GM04504 (cell line): ENCODE measurements at places on chromosomes 1 and 21.

GRCh38 chr1:47872886-47873285 lies 124.3 kb downstream of the TRABD2B start:
- DNase-seq, result no peak

DNA sequence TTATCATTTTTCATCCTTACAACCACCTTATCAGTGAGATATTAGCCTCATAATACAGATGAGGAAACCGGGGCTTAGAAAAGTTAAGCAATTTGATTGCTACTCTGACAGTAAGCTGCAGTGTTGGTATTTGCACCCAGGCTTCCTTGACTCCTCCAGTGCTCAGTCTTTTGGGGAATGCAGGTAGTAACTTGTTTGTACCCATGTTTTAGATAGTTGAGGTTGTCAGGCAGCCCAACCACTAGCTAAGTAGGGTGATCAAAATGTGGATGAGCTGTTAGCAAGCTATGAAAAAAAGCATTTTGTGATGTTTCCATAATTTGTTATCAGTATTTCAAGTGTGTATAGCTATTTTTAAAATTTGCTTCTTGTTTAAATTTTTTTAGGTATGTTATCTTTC lies 80.8 kb downstream of the SASS6 start:
- DNase-seq, result no peak

- no peak for DNase-seq
Measured at GRCh38 chr1:24765308-24765988, 20.2 kb downstream of the CLIC4 start.

DNA sequence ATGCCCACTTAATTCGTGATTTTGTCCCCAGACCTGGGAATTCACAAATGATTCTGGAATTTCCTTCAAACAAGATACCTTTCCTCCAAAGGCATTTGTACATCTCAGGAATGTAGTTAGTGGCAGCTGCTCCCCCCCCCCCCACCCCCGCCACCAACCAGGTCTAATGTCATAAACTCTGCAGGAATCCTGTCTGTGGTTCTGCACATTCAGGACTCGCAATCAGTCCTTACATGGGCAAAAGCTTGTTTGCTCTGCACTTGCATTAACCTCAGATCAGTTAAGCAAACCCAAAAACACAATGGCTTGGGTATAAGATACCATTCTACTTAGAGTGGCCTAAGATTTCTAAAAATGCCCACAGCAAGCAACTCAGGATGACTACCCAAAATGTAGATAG lies 143.8 kb downstream of the TGFB2 start:
- no peak for DNase-seq

DNA sequence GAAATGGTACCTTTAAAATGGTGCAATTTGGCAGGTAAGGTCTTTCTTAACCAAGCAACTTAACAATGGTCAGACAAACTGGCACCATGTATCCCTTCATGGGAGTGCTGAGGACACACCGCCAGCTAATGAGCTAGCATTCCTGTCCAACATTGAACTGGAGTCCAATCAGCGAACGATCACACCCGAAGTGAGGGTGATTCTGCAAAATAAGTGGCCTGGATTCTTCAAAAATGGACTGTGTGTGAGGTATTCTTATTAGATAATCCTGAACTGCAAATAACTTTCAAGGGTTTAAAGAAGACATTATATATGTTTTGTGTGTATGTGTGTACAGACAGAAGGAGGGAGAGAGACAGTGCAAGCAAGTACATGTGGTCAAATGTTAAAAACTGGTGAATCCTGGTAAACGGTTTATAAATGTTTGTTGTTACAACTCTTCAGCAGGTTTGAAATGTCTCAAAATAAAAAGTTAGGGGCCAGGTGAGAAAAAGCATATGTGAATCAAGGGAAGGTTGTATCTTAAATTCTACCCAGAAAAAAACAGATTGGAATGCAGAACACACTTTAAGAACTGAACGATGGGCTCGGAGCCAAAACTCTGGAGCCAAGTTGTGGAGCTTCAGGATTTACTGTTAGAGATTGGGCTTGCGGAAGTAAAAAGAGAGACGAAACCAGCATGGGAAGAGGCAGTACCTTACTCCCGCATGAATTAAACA lies 20.9 kb downstream of the GADD45A start:
- no peak for DNase-seq

DNA sequence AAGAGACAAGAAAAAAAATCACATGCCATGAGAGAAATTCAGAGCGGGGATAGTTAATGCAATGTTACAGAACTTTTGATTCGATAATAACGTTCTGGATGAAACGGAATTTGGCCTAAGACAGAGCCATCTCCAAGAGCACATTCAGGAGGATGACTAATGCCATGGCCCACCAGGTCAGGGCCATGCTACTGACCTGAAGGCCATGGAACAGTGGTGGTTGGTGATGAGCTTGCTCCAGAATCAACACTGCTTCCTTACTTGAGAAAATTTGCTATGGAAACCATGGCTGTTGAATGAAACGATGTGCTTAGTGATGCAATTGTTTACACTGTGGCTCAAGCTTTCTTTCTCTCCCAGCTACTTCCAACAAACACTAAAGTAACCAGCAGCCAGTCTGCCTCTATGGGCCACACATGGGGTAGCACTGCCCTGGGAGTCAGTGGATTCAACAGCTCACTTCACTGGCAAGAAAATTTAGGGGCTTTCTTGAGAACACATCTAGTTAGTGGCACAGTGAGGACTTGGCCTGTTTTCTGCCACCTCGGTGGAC lies 299.1 kb downstream of the PCP4 start:
- no peak for DNase-seq

DNA sequence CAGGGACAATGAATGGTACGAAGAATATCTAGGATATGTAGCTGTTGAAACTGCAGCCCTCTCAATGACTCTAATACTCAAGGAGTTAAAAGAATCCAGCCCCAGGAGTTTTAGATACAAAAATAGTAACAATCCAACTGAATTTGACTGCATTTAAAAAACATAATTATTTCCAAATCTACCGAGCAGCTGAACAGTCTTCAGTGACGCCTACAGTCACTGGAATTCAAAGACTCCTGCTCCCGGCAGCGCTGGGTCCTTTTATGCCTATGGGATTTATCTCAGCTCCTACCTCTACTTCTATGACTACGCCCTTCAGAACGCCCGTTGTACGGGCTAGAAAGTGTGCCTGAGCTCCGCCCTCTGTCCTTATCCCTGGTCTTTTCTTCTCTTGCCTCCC lies 55.7 kb downstream of the WARS2 start:
- DNase-seq, result no peak
